Cardiac ventricle fibroblast (primary cell): ENCODE measurements at places on chromosomes 4 and X. TPM values are rescaled to one million over a fixed set of nuclear protein-coding genes. Genes with fewer than 3 reads are reported as not detected.

The ADH7 gene
- total RNA-seq, result not detected in 2 replicates

The FAM120C gene
- 5.5 and 8.6 TPM in 2 replicates for total RNA-seq

The GRIA3 gene
- 0.20 and 0.69 TPM in 2 replicates for total RNA-seq

The TCEANC gene
- 1.8 and 1.9 TPM in 2 replicates for total RNA-seq

The CENPE gene
- 1.6 and 2.0 TPM in 2 replicates for total RNA-seq

The MAGIX gene
- total RNA-seq, result 0.19 and 0.54 TPM in 2 replicates

The UGT2B10 gene
- total RNA-seq, result not detected in 2 replicates

The RPS6KA6 gene
- 0.49 and 5.8 TPM in 2 replicates for total RNA-seq

The ARHGAP24 gene
- 35.8 and 44.7 TPM in 2 replicates for total RNA-seq

The H2BW1 gene
- not detected in 2 replicates for total RNA-seq

The CORIN gene
- total RNA-seq, result 0.25 and 2.0 TPM in 2 replicates

The ITIH6 gene
- not detected in 2 replicates for total RNA-seq

The MAGEC2 gene
- not detected in 2 replicates for total RNA-seq

The HTR2C gene
- not detected in 2 replicates for total RNA-seq

The DMP1 gene
- not detected in 2 replicates for total RNA-seq

The RAB33A gene
- total RNA-seq, result 0.15 and 0.19 TPM in 2 replicates

The GUCY1A1 gene
- 8.5 and 10.3 TPM in 2 replicates for total RNA-seq

The APOOL gene
- total RNA-seq, result 6.4 and 8.4 TPM in 2 replicates

The FSTL5 gene
- total RNA-seq, result not detected in 2 replicates

The STARD8 gene
- total RNA-seq, result 0.98 and 1.7 TPM in 2 replicates

The MAP7D2 gene
- 0.25 and 0.34 TPM in 2 replicates for total RNA-seq

The SSX1 gene
- total RNA-seq, result not detected in 2 replicates
